A549 treated with RU486 at 1 μM for 4 hours (cell line): ENCODE measurements at places on chromosomes 3 and 15. TPM values are rescaled to one million over a fixed set of nuclear protein-coding genes. Genes with fewer than 3 reads are reported as not detected.

Gene FBXO40
- not detected in 5 replicates for total RNA-seq

Gene TRH
- total RNA-seq = not detected in 5 replicates

Gene ITGA11
- 2.2 to 8.2 TPM (median 5.4 TPM) in 5 replicates for total RNA-seq

Gene CLSTN2
- total RNA-seq = 0.02 to 0.06 TPM (median 0.05 TPM) in 4 of 5 replicates, not detected in the other

Gene TNIK
- total RNA-seq = 1.9 to 3.1 TPM (median 2.3 TPM) in 5 replicates

Gene DUOXA2
- total RNA-seq = not detected in 5 replicates
